ENCODE measurements at places on chromosomes 5 and 9.

DNA sequence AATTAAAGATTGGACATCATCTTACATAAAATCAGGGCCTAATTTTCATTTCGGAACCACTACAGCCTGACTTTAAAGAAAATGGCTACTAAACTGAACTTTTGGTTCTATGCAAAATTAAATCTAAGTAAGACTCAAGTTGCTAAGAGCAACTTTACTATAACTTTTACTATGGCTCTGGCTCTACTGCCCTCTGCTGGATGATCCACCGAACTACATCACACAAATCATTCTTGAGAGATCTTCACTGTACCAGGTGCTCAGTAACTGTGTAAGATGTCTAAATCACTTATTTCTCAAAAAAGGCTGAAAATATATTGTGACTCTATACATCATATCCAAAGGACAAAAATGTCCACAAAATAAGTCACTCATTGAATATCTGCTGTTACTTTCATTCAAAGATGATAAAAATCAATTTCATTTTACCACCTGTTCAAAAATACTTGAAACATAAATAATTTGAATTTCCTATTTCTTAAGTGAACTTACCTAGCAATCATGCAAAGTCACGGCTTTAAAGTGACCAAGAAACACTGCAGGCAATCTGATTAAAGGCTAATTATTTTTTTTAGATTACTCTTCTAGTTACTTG, 13.5 kb downstream of the MOCS2 start:
- DNase-seq, result no peak

DNA sequence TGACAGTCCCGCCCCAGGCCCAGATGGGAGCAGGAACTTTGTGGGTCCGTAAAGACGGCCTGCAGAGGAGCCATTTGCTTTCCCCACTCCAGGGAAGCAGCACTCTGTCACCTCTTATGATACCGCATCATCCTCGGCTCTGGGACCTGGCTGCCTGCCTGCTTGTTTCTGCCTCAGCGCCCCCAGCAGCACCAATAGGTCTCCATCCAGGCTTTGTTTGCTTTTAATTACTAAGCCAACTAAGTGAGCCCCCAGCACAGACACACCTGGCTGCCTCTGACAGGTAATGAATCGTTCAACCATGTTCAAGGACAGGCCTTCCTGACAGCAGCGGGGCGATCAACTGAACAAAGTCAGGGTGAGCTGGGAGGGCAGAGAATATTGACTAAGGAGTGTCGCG, 141.4 kb downstream of the C5orf15 start:
- DNase-seq, result no peak

DNA sequence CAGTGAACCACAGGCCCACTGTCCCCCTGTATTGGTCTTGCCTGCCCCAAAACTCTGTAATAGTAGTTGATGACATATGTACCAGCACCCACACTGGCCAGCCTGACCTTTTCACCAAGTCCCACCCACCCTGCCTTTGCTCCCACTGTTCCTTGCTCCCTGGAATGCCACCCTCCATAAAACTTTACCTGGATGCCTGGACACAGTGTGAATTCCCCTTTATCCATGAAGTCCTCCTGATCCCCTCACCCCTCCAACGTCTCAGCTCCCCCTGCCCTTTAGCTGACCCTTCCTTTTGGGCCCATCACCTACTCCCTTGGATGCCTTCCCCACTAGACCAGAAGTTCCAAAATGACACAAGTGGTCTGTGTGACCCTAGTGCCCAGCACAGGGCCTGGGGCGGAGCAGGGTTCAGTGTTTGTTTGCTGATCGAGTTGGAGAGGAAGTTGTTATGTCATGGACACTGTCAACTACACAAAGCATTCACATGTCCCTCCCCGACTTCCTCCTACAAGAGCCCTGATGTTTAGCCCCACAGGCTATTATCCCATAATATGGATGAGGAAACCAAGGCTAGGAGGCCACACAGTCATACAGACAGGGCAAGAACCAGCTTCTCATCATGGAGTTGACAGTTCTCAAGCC, 16.1 kb downstream of the AMBP start:
- no peak for DNase-seq

- no peak for DNase-seq
Measured at GRCh38 chr9:31916591-31917241, 467.7 kb upstream of the ACO1 start.

DNA sequence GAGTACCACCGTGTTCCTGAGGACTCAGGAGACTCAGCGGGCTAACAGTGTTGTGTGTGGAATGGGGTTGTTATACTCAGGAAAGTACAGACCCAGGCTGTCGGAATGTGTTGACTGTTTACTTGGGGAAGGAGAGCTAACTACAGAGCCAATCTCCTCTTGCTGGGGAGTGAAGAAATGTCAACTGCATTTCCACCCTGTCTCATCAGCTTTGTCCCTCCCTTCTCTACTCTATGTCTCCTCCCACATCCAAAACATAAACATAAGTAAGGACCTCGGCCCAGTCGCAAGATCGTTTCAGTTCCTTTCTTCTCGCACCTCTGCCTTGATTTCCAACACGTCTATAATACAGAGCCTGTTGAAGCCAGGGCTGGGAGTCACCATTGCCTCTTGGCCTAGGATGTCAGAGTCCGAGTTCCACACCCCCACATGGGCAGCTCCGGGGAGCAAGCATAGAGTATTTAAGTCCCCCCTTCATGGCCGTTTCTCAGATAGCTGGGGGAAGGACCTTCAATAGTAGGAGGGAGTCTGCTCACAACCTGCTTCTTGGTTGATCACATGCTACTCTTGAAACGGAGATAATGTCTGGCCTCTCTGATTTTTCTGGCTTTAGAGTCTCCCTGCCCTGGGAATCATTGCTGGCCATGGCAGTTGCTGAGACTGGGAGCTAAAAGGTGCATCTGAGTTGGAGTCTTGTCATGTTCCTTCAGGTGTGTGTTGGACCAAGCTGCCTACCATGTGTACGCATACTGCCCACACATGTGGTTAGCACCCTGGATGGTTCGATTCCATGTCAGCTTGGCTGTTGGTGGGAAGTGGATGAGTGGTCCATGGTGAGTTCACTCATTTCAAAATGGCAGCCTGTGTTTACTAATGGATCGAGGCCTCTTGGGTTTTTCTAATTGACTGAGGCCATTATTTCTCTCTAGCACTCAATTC, 147.3 kb downstream of the MTX3 start:
- no peak for DNase-seq

GRCh38 chr9:98430535-98431292, 175.3 kb upstream of the TBC1D2 start:
- DNase-seq, result no peak

GRCh38 chr5:39107350-39107749, 33.2 kb upstream of the RICTOR start:
- no peak for DNase-seq

GRCh38 chr9:138040446-138041430, 163.2 kb downstream of the CACNA1B start:
- DNase-seq, result no peak

GRCh38 chr9:81798606-81799005, 109.3 kb upstream of the TLE1 start:
- no peak for DNase-seq

DNA sequence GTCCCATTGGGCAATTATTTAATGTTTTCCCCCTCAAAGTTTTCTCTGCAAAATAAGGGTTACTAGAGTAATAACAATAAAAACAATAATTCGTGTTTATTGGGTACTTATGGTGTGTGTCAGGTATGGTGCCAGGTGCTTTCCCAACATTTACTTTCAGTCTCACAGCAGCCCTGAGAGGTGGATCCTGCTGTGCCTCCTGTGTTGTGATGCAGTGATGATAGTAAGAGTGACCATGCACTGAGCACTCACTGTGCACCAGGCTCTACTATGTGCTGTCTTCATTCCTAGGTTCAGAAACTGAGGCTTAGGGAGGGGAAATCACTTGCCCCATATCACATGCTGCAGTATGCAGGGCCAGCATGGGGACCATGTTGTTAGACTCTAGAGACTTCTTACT, 15.5 kb downstream of the OTULINL start:
- no peak for DNase-seq

GRCh38 chr5:149438711-149439132, 59.6 kb upstream of the IL17B start:
- no peak for DNase-seq

- no peak for DNase-seq
Measured at GRCh38 chr5:172943906-172944305, 15.3 kb upstream of the RPL26L1 start.

DNA sequence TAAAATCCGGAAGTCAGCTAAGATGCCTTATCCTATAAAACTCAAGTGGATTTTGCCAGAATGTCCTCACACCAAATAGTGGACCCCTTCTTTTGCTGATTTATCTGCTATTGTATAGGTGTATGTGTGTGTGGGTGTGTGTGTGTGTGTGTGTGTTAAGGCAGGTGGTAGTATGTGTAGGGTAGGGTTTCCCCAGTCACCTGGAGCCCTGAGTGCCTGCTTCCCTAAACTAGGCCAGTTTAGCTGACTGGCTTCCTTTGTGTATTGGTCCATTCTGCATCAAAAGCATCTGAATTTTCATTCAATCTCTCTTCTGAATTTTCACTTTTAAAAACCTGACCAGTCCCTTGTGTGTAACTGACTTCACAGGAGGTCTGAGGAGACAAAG, 42.2 kb upstream of the LCP2 start:
- no peak for DNase-seq

DNA sequence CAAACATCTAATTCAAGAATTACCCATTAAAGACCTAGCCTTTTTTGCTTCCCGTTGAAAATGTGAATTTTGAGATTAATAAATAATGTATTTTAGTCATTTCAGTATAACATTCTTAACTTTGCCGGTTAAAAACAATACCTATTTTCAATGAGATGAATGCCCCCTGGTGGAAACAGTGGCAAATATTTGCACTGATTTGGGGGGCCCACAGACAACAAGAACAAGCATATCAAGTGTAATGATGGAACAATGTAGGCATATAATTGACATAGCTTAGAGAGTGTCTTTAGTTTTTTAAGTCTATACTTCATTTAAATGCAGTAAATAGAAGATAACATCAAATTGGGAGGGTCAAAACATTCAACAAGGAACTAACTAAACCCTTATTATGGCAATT, 111.9 kb downstream of the NTRK2 start:
- DNase-seq, result no peak

- DNase-seq, result no peak
Measured at GRCh38 chr9:87494970-87495471, 2.6 kb upstream of the DAPK1 start.

DNA sequence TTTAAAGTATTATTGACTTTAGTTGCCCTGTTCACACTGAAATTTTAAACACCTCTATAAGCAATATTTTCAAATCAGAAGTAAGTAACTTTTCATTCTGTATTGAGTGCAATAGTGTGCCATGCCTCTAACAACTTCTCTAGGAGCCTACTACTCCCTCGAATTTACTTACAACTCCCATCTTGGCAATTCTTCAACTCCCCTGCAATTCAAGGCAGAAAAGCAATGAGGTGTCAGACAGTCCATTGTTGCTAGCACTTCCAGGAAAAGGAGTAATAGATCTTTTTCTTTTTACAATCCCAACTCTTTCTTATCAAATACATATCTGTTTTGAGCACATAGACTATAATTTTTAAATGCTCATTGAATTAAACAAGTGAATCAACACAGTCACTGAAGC, 222.7 kb upstream of the PUM3 start:
- no peak for DNase-seq

- DNase-seq, result no peak
Measured at GRCh38 chr5:32406650-32407049, 37.9 kb downstream of the ZFR start.

- DNase-seq, result no peak
Measured at GRCh38 chr9:33797837-33798236, 2.5 kb downstream of the PRSS3 start.

DNA sequence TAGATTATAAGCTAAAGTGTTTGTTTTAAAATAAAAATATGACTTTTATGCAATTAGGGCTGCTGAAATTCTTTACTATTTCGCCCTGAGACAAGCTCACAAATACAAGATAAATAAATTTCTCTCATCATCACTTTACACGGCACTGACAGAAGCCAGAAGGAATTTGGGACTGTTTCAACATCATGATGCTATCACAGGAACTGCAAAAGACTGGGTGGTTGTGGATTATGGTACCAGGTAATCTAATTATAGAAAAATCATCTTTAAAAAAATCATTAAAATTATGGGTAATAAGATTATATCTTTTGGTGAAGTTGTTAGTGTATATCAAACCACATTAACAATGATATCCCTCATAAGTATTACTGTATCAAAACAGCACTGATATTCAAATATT, 95.0 kb downstream of the MAN2A1 start:
- DNase-seq, result no peak

DNA sequence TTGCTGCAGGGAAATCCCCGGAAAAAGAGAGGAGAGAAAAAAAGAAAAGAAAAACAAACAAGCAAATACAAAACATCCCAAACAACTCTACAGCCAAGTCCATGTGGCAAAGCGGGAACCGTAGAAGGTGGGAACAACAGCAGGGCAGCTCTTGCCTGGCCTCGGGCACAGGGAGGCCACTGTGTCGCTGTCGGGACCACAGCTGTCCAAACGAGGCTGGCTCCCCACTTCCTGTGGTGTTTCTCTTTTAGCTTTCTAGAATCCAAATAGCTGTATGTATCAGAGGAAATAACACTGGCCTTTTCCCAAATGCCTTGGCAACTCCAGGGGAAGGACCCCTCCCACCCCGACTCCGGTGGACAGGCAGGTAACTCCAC, 41.6 kb upstream of the EQTN start:
- no peak for DNase-seq
